Right atrium auricular region (tissue), 2 donors: ENCODE measurements at places on chromosomes 13 and 19.

DNA sequence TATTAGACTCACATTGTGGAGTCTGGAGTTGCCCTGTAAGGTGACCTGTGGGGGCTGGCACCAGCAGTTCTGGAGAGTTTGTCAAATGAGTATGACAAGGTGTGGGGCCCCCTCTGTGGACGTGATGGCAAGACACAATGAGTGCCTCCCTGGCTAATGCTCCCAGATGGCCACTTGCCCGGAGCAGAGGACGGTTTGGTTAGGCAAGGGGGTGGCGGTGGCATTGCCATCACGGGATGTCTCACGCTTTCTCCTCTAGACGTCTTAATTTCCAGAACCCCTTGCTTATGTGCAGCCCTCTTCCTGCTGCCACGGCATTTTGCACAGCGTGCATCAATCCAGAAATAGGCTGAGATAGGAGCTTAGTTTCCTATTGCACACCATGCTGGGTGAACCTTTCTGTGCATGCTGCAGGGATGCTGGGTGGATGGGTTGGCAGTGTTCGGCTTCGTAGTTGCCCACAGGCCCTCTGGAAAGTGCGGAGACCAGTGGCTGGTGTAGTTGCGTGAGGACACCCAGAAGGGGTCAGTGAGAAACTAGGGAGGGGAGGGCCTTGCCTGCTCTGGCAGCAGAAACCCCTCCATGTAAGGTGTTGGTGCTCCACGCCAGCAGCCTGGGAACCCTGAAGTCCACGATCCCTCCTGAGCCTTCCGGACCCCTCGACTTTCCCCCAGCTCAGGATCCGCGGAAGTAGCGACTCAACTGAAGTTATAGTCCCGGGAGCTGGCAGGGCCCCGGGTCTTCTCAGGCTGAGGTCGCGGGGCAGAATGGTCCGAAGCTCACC is 18.1 kb upstream of the LRP3 start:
- peak overlapping the region; percentile 98 for H3K4me3 ChIP-seq
- peak overlapping the region; percentile 89 for H3K27ac ChIP-seq
- peak; percentile 64 for DNase-seq
- no peaks in the 10 kb centered on the region for H3K27me3 ChIP-seq

GRCh38 chr13:109180905-109181425 is 551.6 kb downstream of the MYO16 start:
- no peak for DNase-seq
- H3K27me3 ChIP-seq = no peaks in the 10 kb centered on the region
- H3K4me1 ChIP-seq = no peaks in the 10 kb centered on the region

- no peaks in the 10 kb centered on the region for H3K36me3 ChIP-seq
- H3K4me3 ChIP-seq = no peak overlapping the region
- DNase-seq = no peak
- no peaks in the 10 kb centered on the region for H3K27me3 ChIP-seq
- no peak overlapping the region for H3K27ac ChIP-seq
Observed at GRCh38 chr19:50921426-50922316, 10.5 kb upstream of the KLK4 start.

DNA sequence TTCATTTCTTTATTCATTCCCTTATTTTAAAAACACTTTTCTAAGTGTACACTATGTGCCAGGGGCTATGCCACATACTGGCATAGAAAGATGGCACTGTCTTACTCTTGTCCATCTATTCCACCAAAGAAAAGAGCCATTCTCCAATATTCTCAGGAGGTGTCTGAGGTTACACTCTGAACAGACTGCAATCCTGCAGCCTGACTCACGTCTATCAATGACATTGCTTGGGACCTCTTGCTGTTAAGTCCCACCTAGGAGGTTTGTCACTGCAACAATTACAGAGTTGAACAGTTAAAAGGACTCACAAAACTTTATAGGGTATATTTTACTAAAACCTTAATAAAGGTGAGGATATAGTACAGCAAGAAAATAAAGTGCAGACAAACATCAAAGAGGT is 512.9 kb upstream of the HTR2A start:
- no peak for DNase-seq
- H3K36me3 ChIP-seq = no peaks in the 10 kb centered on the region
- no peak overlapping the region for H3K4me3 ChIP-seq
- no peaks in the 10 kb centered on the region for H3K27me3 ChIP-seq
- H3K4me1 ChIP-seq = no peaks in the 10 kb centered on the region

DNA sequence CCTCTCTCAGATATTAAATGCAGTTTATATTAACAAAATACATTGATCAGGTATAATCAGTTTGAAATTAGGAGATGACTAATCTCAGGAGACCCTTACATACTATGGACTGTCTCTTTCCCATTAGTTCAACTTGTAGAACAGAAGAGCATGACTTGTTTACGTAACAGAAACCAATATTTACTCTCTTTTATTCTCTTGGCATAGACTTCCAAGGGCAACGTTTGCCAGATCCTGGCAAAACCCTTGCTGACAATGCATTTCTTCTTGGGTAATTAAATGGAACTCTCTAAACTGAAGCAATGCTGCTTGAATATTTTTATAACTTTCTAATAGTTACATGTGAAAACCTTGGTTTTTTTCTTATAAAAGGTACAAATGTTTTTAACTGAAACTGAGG is 68.3 kb upstream of the MYO16 start:
- H3K27me3 ChIP-seq = no peaks in the 10 kb centered on the region
- no peak for DNase-seq
- H3K36me3 ChIP-seq = no peaks in the 10 kb centered on the region
- no peaks in the 10 kb centered on the region for H3K4me1 ChIP-seq
- H3K27ac ChIP-seq = no peak overlapping the region
- H3K4me3 ChIP-seq = no peak overlapping the region

GRCh38 chr13:24892829-24893228 is 128.9 kb downstream of the RNF17 start:
- H3K27ac ChIP-seq = no peak overlapping the region
- no peak overlapping the region for H3K4me3 ChIP-seq
- no peaks in the 10 kb centered on the region for H3K36me3 ChIP-seq
- no peaks in the 10 kb centered on the region for H3K27me3 ChIP-seq
- H3K4me1 ChIP-seq = no peaks in the 10 kb centered on the region

GRCh38 chr13:24985107-24985506 is 110.8 kb upstream of the PABPC3 start:
- no peak overlapping the region for H3K27ac ChIP-seq
- no peaks in the 10 kb centered on the region for H3K27me3 ChIP-seq
- DNase-seq = no peak
- H3K36me3 ChIP-seq = no peaks in the 10 kb centered on the region
